ENCODE measurements at places on chromosomes 6 and 20.

- no peak for DNase-seq
These were observed 125.2 kb upstream of the PMEPA1 start for GRCh38 chr20:57835074-57835452.

DNA sequence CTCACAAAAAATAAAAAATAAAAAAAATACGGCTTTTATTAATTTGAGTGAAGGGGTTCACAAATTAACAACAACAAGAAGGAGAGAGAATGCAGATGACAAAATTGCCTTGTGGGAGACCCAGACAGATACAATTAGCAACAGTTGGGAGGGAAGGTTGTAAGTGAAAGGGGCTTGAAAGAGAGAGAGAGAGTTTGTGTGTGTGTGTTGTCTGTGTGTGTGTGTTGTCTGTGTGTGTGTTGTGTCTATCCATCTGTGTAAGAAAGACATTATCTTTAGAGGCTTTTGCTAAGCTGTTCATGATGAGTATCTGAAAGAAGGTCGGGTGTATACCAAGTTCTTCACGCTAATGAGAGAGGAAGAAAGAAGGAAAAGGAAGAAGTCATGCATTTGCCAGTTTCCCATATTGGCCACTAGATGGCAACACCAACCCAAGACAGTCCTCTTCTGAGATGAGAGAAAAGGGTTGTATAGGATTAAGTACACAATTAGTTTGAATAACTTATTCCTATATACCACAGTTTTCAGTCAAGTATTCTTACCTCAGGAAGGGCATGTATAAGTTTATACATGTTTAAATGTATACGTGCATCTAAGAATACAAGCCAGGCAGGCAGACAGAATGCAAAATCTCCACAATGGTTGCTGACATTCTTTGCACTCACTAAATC is 63.7 kb upstream of the CD2AP start:
- DNase-seq = peak; percentile 19

- no peak for DNase-seq
These were observed 157.4 kb downstream of the TRIM27 start for GRCh38 chr6:28766426-28766825.

GRCh38 chr6:13807696-13808095 is 6.7 kb downstream of the MCUR1 start:
- DNase-seq = no peak

- no peak for DNase-seq
These were observed 133.7 kb downstream of the PTCHD4 start for GRCh38 chr6:47977314-47977713.

GRCh38 chr20:55649254-55649653 is 356.1 kb downstream of the CBLN4 start:
- no peak for DNase-seq

- peak; percentile 59 for DNase-seq
These were observed 1.2 kb downstream of the TGIF2 start for GRCh38 chr20:36574366-36575135.

- DNase-seq = no peak
These were observed 165.1 kb upstream of the SLC24A3 start for GRCh38 chr20:19047040-19047950.

- DNase-seq = no peak
These were observed 98.8 kb upstream of the NRN1 start for GRCh38 chr6:6105472-6106036.

DNA sequence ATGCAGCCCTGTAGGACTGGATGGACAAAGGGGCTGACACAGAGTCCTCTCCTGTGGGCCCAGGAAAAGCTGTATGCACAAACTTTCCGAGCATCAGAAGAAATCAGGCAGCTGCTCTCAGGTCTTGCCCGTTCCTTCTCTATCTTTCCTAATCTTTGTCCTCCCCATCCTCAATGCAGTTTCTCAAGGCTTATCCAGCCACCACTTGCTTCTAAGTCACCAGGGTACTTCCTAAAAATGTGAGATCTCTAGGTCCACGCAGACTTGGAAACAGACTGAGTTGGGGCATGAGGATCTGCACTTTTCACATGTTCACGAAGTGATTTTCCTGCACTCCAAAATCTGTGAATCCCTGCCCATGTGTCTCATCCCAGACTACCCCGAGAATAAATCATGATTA is 394.5 kb upstream of the SLC35B3 start:
- no peak for DNase-seq

DNA sequence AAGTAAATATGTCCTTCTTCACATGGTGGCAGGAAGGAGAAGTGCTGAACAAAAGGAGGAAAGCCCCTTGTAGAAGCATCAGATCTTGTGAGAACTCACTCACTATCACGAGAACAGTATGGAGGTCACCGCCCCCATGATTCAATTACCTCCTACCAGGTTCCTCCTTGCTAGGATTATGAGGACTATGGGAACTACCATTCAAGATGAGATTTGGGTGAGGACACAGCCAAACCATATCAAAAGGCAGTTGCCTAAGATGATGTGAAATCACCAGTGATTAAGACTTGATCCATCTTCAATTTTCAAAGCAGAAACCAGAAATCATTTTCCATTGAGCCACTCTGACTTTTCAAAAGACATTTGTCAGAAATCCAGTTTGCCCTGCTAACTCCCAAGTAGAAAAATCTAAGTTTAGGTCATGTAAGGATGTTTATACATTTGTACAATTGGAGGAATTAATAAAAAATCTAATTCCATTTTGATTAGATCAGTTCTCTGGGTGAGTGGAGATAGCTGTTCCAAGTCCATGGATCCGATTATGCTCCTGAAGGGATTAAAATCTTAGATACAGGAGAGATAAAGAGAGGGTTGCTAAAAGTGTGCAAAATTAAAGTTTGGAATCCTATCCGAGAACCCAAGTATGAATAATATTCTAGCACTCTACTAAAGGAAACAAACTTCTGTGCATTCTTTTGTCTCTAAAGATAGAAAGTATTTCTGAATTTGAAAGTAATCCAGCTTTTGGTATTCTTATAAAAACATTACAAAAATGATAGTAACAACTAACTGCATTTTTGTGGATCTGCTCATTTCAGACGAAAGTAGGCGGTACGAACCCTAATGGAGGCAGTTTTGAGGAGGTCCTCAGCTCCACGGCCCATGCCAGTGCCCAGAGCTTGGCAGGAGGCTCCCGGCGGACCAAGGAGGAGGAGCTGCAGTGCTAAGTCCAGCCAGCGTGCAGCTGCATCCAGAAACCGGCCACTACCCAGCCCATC is 39.5 kb downstream of the HDDC2 start:
- no peak for DNase-seq

DNA sequence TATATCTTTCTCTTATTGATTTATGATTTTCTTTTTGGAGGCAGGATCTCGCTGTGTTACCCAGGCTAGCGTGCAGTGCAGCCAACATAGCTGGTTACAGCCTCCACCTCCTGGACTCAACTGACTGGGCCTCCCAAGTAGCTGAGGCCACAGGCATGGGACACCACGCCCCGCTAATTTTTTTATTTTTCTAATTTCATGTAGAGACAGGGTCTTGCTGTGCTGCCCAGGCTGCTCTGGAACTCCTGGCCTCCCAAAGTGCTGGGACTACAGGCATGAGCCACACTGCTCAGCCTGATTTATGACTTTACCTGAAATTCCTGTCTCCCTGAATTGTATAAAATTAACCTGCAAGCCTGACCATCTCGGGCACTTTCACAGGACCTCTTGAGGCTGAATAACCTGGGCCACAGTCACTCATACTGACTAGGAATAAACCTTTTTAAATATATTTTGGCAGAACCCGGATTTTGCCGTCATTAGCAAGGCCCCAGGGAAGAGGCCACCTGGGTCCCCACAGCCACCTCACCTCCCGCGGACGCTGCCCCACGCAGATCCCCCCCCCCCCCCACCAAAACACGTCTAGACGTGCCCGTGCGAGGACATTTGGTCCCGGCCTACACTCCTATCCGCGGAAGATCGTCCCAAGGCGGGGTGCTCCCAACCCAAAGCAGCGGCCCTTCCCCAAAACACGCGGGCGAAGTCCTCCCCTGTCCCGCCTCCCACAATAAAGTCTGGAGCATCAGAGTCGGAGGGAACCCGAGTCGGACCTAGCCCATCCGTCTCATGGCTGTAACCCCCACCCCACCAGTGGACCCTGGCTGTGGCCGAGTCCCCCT is 902 bp downstream of the ZNF337 start:
- no peak for DNase-seq

Measured in stimulated activated CD4-positive, alpha-beta T cell treated with anti-CD3 and anti-CD28 coated beads, TNF-alpha, amount 100 ng/mL, for 4 hours (primary cell).